ENCODE measurements at places on chromosomes 16 and 17.
A peak's percentile ranks its signal among the peaks of the same experiment; 100 is the strongest.

DNA sequence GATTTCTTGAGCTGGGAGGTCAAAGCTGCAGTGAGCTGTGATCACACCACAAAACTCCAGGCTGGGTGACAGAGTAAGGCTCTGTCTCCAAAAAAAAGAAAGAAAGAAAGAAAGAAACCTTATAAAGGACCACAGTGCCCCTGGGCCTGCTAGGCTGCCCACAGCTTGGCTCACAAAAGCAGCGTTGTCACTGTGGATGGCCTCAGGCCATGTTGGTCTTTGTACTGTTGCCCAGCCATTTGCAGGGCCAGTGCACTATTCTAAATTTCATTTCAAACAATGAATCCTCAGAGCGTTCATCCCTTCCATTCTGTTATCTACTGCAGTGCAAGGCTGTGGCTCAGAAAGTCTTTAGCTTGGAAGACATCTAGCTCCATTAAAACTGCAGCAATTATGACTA, 208.4 kb downstream of the SLC39A11 start:
- no peak for DNase-seq

DNA sequence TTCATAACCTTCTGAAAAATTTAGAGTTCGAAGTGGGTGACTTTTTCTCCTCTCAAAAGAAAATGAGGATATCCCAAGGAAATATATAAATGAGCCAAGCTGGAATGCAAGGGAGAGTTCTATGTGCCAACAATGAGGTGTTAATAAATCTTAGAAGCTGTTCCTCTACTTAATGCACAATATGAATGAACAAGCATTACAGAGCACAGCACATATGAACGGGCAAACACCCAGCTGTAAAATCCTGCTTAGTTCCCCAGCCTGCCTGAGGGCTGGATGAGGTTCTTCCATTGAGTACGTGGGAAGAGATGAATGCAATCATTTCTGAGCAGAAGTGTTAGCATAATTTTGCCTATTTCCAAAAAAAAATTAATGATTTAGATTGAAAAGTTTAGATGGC, 58.1 kb downstream of the WDR59 start:
- no peak for DNase-seq

- DNase-seq = no peak
Observed at GRCh38 chr17:2749784-2750181, 331 bp upstream of the CCDC92B start.

GRCh38 chr16:67720236-67720635, 1.1 kb upstream of the GFOD2 start:
- DNase-seq = no peak

GRCh38 chr16:75566758-75567255, 628 bp downstream of the GABARAPL2 start:
- no peak for DNase-seq

DNA sequence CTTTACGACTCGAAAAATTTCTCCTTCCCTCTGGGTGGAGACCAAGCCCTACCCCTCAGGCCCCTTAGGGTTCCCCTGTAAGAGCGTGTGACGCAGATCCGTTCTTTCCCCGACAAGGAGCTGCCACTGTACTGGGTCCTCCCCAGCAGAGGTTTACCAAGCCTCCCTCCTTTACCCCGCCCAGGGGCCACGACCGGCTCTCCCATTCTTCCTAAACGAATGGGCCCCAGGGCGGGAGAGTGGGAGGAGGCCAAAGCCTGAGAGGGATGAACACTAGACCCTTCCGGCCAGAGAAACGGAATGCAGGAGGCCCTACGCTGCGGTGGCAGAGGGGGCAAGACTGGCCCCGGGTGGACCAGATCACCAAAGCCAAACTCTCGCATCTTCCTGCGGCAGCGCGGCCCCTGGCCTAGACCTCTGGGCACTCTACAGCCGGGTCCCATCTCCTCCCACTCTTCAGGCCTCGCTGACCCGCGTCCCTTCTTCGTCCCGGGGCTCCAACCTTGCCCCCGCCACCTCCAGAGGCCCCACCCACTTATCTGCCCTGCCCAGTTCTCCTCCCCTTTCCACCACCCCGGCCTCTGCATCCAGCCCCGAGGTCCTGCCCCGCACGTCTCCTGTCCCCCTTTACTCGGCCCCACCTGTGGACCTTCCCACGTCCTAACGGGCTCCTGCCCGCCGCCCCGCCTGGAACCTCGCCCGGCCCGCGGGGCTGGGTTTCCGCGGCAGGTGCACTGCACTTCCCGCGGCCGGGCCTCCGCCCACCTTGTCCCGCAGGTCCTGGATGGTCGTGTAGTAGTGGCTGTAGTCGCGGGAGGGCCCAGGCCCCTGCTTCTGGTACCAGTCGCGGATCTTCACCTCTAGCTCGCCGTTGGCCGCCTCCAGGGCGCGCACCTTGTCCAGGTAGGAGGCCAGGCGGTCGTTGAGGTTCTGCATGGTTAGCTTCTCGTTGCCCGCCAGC, 765 bp downstream of the KRT19 start:
- no peak for DNase-seq

DNA sequence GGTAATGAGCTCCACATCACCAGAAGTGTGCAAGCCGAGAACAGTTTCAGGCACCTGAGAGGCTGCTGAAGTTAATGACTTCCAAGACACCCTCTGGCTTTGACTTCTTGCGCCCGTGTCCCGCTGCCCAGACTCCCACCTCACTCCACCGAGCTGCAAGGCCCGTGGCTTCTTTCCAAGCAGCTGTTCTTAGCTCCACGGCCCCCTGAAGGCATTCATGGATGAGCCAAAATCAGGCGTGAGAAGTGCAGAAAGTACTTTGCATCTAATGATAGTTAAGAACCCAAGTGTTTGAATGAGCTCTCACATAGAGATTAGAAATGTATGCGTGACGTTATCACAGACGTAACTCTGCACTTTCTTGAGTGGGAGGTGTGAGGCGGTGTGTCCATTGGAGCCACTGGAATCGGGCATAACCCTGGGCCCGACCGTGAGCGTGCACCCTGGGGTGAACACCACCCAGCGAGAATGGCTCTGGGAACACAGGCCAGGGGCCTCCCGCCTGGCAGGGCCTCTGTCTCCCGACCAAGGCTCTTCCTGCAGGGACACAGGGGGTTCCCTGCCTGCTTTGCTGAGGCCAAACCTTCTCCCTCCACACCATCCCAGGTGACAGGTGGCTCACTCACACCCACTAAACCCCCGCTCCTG, 11.0 kb downstream of the NPTX1 start:
- DNase-seq = no peak

- DNase-seq = no peak
Observed at GRCh38 chr16:14155572-14156190, 84.6 kb downstream of the MRTFB start.

DNA sequence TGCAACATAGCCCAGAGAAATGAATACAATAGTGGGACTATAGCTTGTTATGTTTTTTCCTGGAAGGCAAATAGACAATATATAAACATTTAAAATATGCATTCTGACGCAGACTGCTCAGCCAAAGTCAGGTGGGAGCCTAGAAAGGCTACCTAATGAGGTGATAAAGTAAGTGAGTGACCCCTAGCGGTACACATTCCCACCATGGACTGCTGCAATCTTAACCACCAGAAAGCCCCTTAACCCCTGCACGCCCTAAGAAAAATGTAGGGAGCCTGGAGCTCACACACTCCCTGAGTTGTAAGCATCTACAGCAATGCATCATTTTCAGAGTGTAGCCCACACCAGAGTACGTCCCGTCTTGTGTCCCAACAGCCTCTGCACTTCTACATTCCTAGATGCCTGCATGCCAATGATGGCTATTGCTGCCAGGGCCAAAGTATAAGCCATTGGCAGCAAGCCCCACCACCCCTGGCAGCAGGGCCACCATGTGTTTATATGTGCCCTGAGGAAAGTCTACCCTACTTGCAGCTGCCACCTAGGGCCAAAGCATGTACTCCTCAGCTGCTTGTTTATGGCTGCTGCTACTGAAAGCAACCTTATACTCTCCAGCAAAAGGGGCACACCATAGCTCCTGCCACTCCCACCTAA, 127.6 kb downstream of the KIF2B start:
- DNase-seq = no peak

DNA sequence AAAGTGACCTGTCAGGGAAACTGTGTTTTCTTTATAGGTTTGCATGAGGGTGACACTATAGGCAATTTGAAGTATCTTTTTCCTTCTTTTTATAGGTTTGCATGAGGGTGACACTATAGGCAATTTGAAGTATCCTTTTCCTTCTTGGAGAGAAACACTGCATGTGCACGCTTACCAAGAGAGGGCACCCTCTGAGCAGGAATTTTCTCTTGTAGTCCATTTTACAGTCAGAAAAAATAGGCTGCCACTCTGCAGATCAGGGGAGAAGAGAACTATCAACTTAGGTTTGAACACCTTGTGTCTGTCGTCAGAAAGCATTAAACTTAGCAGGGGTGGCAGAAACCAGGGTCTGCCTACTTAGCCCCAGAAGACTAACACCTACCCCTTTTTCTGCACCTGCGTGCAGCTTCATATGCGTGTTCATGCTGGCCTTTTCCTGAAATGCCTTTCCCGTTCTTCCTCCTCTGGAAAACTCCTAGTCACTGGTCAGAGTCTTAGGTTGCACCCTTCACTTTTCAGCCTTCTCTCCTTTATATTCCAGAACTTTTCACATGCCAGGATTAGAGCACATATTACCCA, 16.4 kb upstream of the SMIM36 start:
- DNase-seq = peak; percentile 25

DNA sequence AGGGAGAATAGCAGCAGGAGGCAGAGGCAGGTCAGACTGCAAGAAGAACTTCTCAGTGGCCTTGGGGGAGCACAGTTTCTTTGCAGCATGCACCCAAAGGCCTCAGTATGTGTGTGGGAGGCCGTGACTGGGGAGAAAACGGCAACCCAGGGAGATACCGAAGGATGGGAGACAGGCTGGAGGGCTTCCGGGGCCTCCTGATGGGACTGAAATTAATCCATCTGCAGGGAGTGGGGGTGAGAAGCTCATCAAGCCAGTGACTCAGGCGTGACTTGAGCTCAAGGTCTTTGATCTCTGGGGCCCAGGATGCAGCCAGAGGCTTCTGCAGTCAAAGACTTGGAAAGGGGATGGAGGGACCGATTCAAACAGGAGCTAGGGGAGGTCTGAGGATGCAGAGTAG, 5.1 kb upstream of the C17orf113 start:
- no peak for DNase-seq

DNA sequence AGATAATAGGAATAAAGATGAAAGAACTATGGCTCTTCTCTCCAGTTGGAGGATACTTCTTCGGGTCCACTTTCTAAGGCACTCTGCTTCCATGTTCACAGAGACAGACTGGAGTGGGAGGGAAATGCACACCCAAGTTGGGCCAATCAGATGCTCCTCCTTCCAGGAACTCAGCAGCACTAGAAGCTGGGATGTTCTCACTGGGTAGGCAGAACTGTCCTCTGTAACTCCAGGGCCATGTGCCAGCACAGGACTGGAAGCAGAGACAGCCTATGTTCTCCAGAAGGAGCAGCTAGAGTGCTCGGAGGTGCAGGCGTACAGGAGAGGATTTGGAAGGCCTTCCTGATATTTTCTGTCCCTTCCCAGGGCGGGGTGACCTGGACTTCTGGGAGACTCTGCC, 49.9 kb upstream of the SREBF1 start:
- no peak for DNase-seq

GRCh38 chr17:41659427-41660212, 29.1 kb upstream of the EIF1 start:
- DNase-seq = no peak

DNA sequence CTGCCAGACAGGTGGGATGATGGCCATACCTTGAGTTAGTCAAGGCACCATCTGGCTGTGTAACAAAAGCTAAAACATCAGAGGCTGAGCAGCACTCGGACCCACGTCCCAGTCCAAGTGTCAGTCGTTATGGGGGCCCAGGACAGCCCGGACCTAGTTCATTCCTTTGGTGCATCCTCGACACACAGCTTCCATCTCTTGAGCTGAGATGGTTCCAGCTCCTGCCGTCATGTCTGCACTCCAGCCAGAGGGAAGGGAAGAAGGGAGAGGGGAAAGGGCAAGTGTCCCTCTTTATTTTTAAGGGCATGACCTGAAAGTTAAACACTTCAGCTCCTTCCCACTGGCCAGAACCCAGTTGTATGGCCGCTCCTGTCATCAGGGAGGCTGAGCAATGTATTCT, 218.0 kb downstream of the SEC14L1 start:
- DNase-seq = no peak

DNA sequence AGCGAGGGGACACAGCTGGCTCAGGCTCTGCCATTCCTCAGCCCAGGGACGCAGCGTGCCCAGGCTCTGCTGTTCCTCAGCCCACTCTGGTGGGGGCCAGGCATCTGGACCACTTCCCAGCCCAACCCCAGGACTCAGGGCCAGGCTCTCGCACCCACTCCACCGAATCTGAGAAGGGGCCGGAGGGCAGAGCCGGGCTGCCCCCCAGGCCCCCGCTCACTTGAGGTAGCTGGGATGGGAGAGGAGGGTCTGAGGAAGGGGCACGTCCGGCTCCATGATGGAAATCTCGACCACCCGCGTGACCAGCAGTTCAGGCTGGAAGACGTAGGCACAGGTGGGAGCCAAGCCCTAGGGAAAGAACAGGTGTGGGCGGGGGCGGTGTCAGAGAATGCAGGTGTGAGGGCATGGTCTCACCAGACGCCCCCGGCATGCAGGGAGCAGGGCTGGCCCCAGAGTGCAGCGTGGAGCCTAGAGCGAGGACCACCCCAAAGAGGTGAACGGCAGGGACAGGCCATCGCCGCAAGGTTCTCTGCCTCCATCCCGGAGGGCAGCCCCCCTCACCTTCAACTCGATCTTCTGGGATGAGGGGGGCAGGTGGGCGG, 4.9 kb downstream of the PGAP6 start:
- no peak for DNase-seq

DNA sequence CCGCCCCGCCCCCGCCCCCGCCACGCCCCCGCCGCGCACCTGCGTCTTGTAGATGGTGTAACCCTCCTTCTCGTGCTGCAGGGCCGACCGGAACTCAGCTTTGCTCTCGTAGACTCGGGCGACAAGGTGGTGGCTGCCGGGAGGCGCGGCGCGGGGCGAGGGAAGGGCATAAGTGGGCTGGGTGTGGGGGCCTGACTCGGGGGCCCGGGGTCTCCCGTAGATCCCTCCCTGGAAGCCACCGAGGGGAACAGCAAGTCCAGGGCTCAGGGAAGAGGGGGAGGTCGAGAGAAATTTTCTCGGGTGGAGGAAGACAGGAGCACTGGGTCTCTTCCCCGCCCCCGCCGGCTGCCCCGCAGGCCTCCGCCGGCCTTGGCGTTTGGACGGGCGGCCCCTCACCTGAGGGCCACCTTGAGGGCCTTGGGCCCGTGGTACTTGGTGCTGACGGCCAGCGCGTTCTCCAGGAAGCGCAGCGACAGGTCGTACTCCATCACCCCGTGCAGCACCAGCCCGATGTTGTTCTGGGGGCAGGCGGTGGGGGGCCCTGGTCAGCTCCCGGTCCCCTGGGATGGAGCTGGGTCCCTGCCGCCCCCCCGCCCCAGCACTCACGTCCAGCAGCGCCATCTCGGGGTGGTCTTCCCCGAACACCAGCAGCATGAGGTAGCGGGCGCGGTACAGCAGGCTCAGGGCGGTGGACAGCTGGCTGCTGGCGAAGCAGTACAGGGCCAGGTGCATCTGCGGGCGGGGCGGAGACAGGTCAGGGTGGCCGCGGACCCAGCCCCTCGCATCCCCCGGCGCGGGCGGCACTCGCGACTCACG, 19.4 kb downstream of the CLUH start:
- no peak for DNase-seq
